ENCODE measurements at places on chromosomes 4 and X.
A peak's percentile ranks its signal among the peaks of the same experiment; 100 is the strongest.

GRCh38 chr4:184382189-184382846, 92.0 kb downstream of the IRF2 start:
- DNase-seq: no peak

DNA sequence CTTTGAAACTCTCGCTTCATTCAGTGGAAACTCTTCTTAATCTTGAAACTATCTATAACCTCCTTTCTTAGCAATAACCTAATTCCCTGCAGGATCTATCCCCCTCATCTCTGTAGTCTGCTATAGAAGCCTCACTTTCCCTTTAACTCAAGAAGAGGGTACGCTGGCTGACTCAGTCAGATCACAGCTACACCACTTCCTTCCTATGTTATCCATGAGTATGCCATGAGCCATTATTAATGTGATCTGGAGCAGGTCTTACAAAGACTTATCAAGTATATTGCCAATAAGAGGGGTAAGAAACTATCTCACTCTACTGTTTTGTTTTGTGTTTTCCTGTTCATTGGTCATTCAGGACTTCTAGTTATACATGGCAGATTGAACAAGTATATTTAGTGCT, 165.3 kb downstream of the PJA1 start:
- DNase-seq: no peak

GRCh38 chr4:41204400-41204978, 9.9 kb downstream of the APBB2 start:
- DNase-seq: no peak

DNA sequence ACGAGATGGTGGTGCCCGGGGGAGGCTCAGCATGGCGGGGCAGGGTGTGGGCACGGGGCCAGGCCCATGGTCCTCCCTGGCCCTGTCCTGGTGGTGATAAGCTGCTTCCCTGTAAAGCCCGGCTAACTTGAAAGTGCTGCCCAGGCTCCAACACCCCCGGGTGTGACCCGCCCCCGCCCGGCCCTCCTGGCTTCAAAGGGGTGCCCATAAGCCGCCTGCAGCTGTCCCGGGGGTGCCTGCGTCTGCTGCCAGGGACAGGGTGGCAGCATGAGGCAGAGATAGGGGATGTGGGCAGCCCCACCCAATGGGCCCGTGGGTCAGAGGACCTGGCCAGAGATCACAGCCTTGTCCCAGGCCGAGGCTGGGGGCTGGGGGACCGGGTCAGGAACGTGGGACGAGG, 18.1 kb downstream of the FGFRL1 start:
- no peak for DNase-seq

GRCh38 chr4:1235381-1236102, 13.4 kb downstream of the CTBP1 start:
- DNase-seq: no peak

GRCh38 chr4:1775731-1776500, 17.2 kb upstream of the FGFR3 start:
- no peak for DNase-seq

- DNase-seq: no peak
Measured at GRCh38 chr4:151922306-151922705, 161.5 kb upstream of the GATB start.

DNA sequence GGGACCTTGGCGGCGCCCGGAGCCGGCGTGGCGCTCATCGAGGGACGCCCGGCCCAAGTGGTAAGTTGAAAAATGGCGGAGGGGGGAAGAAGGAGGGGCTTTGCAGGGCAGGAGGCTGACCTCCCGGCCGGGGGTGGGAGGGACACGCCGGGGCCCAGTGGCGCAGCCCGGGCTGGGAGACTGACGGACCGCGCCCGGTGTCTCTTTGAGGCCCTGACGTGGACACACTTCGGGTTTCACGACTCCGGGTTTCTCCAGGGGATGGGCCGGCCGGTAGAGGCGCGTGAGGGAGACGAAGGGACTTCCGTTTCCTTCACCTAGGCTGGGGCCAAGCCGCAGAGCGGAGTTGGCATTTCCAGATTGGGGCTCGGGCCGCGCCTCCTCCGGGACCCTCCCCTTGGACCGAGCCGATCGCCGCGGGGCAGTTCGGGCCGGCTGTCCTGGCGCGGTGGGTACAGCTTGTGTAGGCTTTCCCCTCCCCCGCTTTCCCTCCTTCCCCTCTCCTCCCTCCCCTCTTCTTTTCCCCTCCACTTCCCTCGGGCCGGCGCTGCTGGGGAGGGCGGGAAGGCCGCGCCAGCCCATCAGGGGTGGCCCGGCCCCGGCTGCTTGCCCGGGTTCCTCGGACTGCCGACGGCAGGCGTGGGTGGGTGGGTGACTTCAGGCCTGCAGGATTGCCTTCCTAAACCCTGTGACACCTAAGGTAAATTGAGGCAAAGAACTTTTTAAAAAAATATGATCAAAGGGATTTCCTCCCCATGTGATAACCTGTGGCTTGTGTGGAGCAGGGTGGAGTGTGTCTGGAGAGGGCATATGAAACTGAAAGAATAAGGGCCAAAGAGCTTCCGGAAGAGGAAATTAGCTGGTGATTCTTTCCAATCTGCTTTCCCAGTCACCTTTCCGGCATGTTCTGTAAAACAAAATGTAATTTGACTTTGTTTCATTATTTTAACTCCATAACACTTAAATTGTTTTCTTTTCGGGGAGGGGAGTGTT, at the start of gene XIAP:
Gene XIAP, plus strand, starts transcription at position 208 of the 993 bp plus-strand sequence. CDS start 25,610 bp downstream, outside the sequence.
- peak; percentile 62 for DNase-seq

DNA sequence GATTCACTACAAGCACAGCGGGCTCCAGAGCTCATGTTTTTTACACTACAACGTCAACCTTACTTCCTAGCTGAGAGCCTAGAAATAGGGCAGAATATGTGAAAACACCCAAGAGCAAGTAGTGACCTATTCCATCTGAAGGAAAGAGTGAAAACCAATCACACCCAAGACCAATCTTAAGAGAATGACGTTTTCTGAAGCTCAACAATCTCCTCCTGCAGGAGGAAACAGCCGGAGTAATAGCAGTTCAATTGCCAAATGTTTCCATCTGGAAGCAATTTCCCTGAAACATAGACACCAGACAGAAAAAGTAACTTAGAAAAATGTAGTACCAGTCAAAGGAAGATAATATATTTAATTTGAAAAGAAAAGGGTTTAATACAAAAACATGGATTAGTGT, 142.4 kb downstream of the ANXA5 start:
- DNase-seq: no peak

GRCh38 chrX:132216806-132217202, 2.4 kb downstream of the RAP2C start:
- peak; percentile 67 for DNase-seq

- DNase-seq: no peak
Measured at GRCh38 chr4:12137575-12137974, 708.9 kb upstream of the HS3ST1 start.

GRCh38 chr4:77044461-77045150, 31.2 kb downstream of the CCNI start:
- DNase-seq: peak; percentile 43

- DNase-seq: no peak
Measured at GRCh38 chr4:150078579-150079080, 385 bp downstream of the DCLK2 start.

DNA sequence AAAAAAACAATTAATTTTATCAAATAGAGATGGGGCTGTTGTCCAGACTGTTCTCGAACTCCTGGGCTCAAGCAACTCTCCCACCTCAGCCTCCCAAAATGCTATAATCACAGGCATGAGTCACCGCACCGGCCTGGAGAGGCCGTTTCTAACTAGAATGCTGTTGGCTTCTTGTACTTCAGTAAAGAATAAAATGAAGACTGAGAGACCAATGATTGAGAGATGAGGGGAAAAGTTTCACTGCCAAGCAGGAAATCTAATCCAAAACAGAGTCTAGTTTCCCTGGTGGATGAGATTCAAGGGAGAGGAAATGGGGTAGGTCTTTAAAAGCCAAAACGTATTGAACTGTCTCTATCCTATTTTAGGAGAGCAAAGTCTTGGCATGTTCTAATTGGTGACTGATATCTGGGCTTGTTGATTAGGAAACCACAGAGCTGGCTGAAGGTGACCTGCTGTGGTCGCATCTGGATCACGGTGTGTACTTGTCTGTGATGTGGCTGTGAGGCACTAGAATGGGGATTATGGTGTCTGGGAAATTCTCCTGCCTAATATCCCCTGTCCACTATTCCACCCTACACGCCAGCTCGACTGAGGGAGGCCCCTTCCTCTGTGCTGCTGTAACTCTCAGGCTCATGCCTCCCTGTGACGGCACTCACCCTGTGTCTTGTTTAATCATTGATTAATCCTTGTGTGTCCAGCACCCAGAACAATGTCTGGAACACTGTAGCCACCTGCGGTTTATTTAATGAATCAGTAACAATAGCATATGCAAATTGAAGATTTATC, 15.0 kb upstream of the TRIM2 start:
- DNase-seq: no peak

DNA sequence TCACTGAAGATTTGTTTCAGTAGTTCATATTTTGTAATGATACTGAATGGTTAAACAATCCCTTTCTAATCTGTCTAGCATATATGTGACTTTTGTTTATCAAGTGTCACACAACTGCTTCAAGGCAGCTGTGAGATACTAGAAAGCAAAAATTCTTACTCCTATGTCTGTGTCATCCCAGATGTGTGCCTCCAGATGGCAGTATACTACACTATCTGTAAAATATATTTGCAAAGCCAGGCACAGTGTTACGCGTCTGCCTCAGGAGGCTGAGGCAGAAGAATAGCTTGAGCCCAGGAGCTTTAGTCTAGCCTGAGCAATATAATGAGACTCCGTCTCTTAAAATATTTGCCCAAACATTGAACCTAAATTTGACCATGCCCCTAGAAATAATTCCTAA, 4.0 kb downstream of the NUDT10 start:
- DNase-seq: no peak

- DNase-seq: no peak
Measured at GRCh38 chr4:174292473-174292872, 8.8 kb downstream of the CEP44 start.

GRCh38 chr4:23857367-23857959, 32.4 kb downstream of the PPARGC1A start:
- no peak for DNase-seq

GRCh38 chr4:96742332-96743014, 902.6 kb downstream of the PDHA2 start:
- DNase-seq: no peak

- no peak for DNase-seq
Measured at GRCh38 chrX:46876901-46877300, 35.3 kb upstream of the JADE3 start.

- DNase-seq: no peak
Measured at GRCh38 chr4:184596044-184596616, 53.1 kb downstream of the CASP3 start.

DNA sequence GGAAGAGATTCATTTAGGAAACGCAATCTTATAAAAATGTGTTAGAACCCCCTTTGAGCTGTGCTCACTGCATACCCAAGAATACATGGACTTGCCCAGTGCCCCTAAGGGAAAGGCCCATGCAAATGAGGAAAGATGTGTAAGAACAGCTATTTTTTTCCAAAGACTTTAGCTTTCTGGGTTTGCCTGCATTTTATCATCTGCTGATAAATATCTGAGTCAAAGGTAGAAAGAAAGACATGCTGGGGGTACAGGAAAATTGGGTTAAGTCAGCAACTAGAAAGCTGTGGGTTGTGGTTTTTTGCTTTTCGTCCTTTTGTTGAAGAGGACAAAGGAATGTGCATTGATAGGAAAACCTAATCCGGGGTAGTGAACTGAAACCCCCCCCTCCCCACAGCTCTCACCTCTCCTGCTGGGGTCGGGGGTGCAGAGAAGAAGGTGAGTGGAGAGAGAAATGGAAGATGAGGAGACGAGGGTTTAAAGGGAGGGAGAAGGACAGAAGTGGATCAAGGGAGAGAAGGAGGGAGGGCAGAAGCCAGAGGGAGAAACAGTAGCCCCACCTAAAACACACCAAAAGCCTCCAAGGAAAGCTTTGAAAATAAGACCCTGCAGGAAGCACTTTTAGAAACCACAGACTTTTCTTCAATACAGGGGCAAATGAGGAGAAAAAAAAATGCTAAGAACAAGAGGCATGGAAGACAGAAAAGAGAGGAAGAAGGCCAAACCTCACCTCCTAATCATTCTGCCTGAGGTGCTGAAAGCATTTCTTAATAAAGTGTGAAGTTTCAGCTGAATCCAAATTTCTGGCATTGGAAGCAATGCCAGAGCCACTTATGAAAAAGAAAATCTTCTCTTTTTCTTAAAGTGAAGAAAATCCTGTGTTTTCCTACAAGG, 49.3 kb downstream of the KDR start:
- DNase-seq: no peak

DNA sequence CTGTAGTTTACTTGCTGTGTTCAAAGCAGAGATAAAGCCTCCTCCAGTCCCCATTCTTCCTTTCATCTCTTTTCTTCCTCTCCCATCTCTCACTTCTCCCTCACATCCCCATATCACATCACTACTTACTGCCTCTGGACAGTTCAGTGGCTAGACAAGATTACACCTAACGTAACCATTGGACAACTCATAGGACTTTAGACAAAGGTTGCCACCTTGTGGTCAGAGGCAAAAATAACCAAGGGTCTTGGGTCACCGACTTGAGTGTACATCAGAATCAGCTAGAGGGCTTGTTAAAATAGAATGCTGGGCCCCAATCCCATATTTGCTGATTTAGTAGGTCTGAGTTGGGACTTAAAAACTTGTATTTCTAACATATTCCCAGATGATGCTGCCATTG, 109.3 kb upstream of the DGKK start:
- DNase-seq: peak; percentile 7

DNA sequence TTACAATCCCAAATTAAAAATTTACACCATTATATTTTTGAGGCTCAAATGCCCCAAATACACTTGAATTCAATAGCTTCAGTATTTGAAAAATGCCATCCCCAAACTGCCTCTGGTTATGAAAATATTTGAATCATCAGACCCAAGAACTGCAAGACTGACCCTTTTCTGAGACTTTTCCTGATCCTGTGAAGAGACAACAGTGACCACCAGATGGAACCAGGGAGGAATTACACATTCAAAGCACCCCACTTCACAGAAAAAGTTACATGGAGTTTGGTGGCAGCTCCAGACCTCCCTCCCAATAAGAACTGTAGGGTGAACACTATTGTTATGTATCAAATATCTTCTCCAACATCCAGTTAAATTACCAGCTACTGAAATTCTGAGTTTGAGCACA, 44.0 kb upstream of the SCD5 start:
- DNase-seq: no peak

DNA sequence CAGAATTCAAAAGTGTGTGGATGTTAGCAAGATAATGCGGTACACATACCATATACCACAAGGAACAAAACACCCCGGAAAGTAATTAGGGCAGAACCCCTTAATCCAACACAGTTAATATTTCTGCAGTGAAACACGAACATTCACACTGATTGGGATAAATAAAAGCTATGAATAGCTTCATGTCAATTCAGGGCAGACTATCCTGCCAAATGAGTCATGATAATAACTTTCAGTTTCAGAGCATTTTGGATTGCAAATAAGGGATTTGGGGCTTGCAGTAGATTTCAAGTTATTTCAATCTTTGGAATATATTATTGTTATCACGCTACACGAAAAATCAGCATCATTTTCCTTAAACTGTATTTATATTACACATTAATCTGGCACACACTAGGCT, 24.3 kb downstream of the IRF2 start:
- no peak for DNase-seq

- no peak for DNase-seq
Measured at GRCh38 chrX:97096385-97096784, 212.7 kb downstream of the RPA4 start.

- DNase-seq: no peak
Measured at GRCh38 chr4:126106658-126107057, 791.9 kb downstream of the FAT4 start.

GRCh38 chr4:120901731-120902130, 20.8 kb downstream of the PRDM5 start:
- DNase-seq: no peak

GRCh38 chrX:124518885-124519284, 172.5 kb downstream of the SH2D1A start:
- no peak for DNase-seq

- no peak for DNase-seq
Measured at GRCh38 chr4:94305466-94306225, 37.0 kb downstream of the HPGDS start.

All from naive thymus-derived CD4-positive, alpha-beta T cell (primary cell).